Posterior cingulate gyrus (tissue), 11 donors: ENCODE measurements at places on chromosomes 12 and 14.

GRCh38 chr14:77270361-77271112, 469 bp downstream of the NGB start:
- DNase-seq = no peak

DNA sequence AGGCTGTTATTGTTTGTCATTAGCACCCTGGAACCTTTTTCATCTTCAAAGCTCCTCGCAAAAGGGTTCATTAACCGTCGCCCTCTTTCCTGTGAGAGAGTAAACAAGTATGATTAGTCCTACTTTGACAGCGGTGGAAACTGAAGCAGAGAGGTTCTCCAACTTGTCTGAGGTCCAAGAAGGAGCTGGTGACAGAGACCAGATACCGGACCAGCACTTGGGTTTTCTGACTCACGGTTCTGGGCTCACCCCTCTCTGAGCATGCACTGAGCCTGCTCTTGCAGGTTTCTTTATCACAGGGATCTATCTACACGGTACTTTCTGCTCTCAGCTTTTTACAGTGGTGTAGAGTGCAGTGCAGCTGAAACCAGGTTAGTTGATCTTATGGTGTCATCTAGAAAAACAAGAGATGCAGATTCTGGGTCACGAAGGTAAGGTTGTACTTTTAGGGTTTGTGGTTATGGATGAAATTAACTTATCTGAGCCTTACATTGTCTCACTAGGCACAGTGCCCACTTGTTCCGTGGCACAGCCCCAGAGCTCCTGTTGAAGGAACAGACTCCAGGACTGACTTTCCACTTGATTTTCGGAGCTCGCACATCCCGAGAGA, 62.1 kb downstream of the PPP2R5C start:
- DNase-seq = no peak

DNA sequence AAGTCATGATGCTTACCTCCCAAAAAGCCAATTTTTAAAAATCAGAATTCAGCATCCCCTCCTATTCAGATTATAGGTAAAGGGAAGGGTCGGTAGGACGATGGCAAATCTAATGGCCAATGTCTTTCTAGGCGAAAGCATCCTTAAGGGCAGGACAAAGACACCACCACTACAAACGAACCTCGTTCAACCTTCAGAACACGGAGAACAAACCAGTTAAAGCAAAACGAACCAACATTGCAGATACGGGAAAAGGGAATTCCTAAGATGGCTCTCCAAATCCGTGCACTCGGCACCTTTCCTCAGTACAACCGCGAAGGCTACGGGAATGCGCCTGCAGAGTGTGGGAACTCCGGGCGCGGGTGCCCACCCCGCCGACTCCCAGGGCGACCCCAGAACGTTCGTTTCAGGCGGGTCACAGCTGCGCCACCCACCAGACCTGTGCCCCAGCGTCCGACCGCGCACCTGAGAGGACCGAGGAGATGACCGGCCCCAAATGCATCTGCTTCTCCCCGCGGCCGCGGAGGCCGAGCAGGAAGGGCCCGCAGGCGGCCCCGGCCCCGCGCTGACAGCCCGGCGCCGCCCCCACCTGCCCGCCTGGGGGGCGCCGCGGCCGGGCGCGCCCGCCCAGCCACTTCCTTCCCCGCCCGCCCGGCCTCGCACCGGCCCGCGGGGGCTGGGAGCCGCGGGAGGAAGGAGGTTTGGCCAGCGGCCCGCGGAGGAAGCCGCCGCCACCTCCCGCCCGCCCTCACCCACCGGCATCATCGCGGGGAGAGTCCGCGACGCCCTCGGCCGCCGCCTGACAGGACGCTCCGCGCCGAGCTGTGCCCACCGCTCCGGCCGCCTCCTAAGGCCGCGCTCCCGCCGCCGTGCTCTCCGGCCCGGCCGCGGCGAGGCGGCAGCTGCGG, 578 bp downstream of the PPP1R13B start:
- no peak for DNase-seq

- DNase-seq = no peak
Measured at GRCh38 chr12:55818886-55819285, 1.0 kb downstream of the ORMDL2 start.

- no peak for DNase-seq
Measured at GRCh38 chr14:92263681-92264080, 59.3 kb upstream of the SLC24A4 start.

DNA sequence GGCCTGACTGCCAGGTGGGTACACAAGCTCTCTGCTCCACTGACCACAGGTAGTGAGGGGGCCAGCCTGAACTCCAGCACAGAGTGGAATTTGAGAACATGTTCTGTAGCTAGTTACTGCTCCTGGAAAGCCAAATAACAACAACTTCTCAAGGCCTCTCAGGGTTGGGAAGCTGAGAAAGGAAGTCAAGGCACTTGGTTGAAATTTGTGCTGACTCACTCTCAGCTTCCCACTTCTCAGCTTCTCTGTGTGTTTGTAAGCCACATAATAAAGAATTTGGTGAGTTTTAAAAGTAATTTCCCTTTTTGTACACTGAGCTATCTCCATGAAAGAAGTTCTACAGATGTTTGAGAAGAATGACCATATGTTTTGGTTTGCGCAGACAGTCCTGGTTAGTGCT, 234.9 kb downstream of the KTN1 start:
- no peak for DNase-seq

- no peak for DNase-seq
Measured at GRCh38 chr12:18135086-18135485, 45.1 kb upstream of the RERGL start.
